CD14-positive monocyte (primary cell): ENCODE measurements at places on chromosomes 1 and 21. TPM values are rescaled to one million over a fixed set of nuclear protein-coding genes. Genes with fewer than 3 reads are reported as not detected.

GRCh38 chr1:241834733-241835377 is 13.1 kb upstream of the EXO1 start:
- peak; percentile 29 for DNase-seq

DNA sequence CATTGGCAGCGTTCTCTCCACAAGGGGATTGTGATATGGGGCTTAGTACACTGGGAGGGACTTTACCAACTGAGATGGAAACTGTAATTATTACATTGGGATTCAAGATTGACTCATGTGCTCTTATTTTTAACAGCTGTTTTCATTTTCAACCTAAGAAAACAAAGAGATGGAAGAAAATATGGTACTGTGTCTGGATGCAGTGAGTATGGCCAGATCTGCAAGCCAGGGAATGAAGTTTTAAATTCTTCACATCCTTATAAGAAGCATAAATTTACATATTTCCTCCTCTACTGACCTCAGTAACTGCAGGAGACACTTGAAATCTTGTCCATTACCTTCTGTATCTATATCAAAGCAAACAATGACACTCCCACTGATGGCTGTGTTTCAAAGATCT is 81.5 kb upstream of the EDEM3 start:
- DNase-seq: no peak

The THEM5 gene
- polyA plus RNA-seq: not detected in 2 replicates

- no peak for DNase-seq
Observed at GRCh38 chr1:190154744-190155143, 322.9 kb downstream of the BRINP3 start.

- no peak for DNase-seq
Observed at GRCh38 chr1:75519651-75520427, 91.1 kb downstream of the SLC44A5 start.

The GCSAML gene
- 0.16 TPM for polyA plus RNA-seq

The ANKRD65 gene
- 0.04 and 0.08 TPM in 2 replicates for polyA plus RNA-seq

GRCh38 chr1:145784409-145784808 is 39.5 kb downstream of the RNF115 start:
- DNase-seq: no peak

- DNase-seq: no peak
Observed at GRCh38 chr1:38997901-38998190, 6.8 kb downstream of the AKIRIN1 start.

The IFI44 gene
- polyA plus RNA-seq: 20.4 and 48.1 TPM in 2 replicates

DNA sequence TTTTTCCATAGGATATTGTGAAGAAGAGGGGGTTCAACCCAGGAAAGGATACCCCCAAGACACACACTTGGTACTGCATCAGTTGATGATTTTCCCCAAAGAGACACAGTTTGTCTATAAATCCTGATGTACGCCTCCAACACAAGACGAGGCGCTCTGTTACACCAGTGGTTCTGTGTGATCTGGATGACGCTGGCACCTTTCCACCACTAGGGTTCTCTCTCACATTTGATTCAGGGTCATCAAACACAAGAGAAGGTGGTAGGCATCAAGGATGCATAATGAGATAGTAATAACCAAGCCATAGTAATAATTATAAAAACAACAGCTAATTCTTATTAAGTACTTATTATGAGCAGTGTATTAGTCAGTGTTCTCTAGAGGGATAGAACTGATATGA is 508.8 kb upstream of the ZP4 start:
- no peak for DNase-seq
